ENCODE measurements at places on chromosomes 6 and 20. TPM values are rescaled to one million over a fixed set of nuclear protein-coding genes. Genes with fewer than 3 reads are reported as not detected.

DNA sequence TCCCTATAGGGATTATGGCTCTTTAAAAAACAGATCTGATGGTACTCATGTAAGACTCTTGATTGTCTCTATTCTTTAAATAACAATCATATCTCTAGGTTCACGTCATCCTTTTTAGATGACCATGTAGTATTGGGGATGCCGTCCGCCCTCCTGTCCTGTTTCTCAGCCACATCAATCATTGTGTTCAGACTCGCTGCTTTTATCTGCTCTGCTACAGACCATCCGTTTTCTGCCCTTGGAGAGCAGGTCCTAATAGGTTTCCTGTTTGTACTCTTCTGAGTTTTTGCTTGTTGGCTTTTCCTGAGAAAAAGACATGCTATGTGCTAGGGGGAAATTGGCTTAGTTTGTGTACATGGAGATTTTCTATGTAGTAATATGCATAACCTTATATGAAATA is 76.8 kb downstream of the SASH1 start:
- no peak for DNase-seq

- no peak for DNase-seq
Observed at GRCh38 chr6:26141378-26141904, 54.2 kb downstream of the HFE start.

GRCh38 chr6:54216336-54216735 is 91.9 kb upstream of the TINAG start:
- DNase-seq = no peak

DNA sequence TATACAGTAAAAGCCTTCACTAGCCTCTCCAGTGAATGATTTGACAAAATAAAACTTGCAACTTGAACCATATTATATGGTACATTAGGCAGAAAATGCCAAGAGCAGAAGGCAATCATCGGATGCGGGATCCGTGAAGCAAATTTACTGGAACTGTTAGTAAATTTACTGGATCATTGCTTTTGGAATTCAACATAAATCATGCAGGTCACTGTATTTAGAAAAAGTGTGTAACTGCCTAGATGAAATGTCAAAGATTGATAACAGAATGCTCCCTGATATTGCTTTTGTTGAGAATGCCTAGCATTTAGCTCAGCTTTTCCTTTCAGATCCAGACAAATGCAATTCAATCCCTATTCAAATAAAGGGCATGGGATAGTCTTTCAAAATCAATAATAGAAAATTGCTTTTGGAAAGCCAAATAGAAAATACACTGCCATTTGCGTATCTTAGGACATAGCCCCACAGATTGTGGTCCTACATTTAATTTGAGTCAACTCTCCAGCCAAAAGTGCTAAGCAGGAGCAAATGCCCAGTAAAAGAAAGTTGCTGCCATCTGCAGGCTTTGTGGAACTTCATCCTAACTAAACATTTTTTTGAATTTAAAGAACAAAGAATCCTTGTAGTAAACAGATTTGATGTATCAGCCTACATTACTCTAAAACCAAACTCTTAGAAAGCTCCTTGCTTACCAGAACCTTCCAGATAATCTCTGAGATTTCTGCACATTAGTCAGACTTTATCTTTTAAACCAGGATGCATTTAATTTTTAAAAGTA is 109.5 kb upstream of the HSF2 start:
- DNase-seq = peak; percentile 52

DNA sequence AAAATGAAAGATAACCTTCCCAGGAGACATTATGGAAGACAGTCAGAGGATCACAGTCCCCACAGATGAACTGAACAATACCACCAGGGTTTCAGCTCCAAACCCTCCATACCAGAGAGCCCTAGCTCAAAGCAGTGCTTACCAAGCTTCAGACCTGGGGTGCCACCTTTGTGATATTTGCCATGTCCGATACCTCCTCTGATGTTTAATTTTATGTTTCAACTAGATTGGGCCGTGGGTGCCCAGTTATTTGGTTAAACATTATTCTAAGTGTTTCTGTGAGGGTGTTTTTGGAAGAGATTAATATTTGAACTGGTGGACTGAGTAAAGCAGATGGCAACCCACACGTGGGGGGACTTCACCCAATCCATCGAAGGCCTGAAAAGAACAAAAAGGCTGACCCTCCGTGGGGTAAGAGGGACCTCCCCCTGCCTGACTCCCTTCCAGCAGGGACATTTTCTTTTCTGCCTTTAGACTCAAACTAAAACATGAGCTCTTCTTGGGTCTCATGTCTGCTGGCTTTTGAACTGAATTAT is 11.8 kb downstream of the SCML4 start:
- no peak for DNase-seq

GRCh38 chr6:136921381-136921935 is 643 bp upstream of the SLC35D3 start:
- DNase-seq = no peak

EEF1A2 gene
- total RNA-seq = not detected

BMP6 gene
- total RNA-seq = 1.3 TPM

NKX2-4 gene
- not detected for total RNA-seq

MLN gene
- not detected for total RNA-seq

CLIC5 gene
- not detected for total RNA-seq

BMP2 gene
- 10.6 TPM for total RNA-seq

GLP1R gene
- not detected for total RNA-seq
